ENCODE measurements at places on chromosomes 5 and 9. TPM values are rescaled to one million over a fixed set of nuclear protein-coding genes. Genes with fewer than 3 reads are reported as not detected.

GRCh38 chr9:38018958-38019602, 49.9 kb downstream of the SHB start:
- ATAC-seq, result no peak

- no peak for ATAC-seq
Observed at GRCh38 chr5:30413540-30413939, 779.9 kb upstream of the CDH6 start.

- ATAC-seq, result no peak
Observed at GRCh38 chr5:145028626-145029025, 806.5 kb downstream of the PRELID2 start.

- no peak for ATAC-seq
Observed at GRCh38 chr5:68426586-68426985, 211.0 kb downstream of the PIK3R1 start.

The PCDHGB3 gene
- 2.3 TPM for total RNA-seq
